C1 segment of cervical spinal cord (tissue), 14 donors: ENCODE measurements at places on chromosomes 3 and 15.

DNA sequence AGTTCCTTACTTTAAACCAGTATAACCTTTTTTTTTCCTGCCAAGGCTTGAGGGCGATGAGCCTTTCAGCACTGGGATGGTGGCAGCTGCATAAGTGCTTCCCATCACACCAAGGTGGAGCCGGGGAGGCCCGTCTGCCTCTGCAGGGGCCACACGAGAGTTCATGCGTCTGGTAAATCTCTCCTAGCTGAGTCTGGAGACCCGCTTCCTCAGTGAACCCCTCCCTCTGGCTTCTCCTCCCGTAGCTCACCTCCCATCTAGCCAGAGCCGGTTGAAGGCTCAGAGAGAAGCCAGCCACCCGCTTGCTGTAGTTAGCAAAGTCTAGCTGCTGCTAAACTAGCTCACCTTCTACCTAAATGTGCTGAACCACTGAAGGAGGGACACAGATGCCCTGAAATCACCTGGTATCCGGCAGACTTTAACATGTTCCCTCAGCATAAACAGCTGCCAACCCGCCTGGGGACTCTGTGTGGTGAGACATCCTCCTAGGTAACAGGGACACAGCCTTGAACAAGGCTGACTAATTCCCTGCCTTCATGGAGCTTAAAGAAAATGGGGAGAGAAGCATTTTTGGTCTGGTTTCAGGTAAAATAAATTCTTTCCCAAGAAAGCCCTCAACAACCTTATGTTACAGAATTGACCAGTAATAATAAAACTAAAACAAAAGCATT is 42.9 kb downstream of the RLBP1 start:
- DNase-seq, result no peak

DNA sequence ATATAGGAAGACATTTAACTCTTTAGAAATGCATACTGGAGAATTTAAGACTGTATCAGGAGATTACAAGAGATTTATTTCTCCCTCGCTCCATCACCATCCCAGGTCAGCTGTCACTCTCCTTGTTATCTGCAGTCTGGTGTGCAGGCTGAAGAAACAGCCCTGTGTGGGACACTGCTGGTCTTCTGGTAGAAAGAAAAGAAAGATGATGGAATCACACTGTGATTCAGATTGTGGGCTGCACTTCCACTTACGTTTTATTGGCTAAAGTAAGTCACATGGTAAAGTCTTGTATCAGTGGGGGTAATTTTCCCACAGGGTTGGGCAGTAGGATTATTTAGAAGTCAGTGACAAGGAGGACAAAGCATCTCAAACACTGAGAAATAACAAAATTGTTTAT is 18.1 kb upstream of the ATP1B3 start:
- no peak for DNase-seq

DNA sequence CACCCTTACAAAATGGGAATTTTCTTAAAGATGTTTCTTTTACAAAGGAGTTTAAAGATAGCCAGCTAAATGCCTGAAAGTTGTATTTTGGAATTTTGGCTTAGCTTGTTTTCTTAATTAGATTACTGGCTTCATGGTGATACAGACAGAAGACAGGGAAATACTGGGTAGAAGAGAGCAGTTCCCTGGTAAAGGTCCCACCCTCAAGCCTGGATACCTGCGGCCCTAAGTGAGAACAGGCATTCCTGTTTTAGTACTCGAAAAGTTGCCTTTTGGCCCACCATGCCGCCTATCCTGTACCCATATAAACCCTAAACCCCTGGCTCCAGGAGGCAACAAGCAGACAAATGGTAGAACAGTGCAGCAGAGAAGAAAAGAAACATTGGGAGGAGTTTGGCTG is 29.4 kb downstream of the SETMAR start:
- no peak for DNase-seq

DNA sequence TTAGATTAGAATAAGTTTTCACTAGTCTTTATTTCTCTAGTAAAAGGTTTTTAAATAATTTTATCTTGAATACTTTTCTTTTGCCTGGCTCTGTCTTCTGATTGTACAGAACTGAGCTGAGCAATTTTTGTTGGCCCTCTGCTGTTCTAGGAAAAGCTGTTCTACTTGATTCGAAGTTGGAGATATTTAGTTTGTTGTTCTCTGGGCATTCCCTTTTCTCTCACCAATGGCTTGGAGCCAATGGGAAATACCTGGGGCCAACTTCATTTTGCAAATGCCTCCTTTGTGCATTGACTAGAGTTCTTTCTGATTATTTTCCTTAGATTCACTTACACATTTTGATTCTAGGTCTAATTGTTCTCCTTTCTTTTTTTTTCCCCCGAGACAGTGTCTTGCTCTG is 16.5 kb downstream of the ABHD5 start:
- no peak for DNase-seq

- DNase-seq, result no peak
Observed at GRCh38 chr3:15616053-15616452, 14.5 kb downstream of the BTD start.

DNA sequence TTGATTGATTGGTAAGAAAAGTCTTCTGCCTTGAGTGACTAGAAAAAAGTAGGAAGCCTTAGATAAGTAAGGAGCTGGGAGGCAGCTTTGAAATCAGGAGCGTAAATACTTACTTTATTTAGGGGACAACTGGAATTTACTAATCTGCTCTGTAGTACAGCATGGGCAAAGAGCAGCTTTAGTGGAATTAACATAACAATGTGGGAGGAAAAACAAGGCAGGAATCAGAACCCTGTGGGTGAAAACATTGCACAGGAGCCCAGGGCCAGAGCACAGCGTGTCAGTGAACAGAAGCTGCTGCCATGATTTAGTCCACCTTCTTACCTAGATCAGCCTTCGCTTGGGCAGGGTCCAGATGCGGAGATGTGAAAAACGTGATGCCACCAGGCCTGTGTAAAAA is 14.6 kb downstream of the FMN1 start:
- DNase-seq, result no peak

- DNase-seq, result no peak
Observed at GRCh38 chr15:40500568-40501330, 30.0 kb downstream of the CHST14 start.

DNA sequence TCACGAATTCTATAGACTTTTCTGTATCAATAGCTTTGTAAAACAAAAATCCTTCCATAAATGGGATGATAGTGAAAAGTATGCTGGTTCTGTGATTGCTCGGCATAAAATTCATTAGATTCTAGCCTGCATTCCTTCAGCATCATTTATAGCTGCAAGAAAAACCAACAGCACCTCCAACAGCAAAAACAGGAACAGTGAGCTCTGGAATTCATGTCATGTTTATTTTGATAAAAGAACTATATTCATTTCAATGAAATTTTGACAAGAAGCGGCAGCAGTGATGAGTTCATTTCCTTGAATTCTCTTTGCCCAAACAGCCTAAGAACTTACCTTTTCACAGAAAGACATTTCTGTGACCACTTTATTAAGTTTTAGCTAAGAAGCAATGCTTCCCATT is 515.2 kb upstream of the CCDC54 start:
- DNase-seq, result no peak

DNA sequence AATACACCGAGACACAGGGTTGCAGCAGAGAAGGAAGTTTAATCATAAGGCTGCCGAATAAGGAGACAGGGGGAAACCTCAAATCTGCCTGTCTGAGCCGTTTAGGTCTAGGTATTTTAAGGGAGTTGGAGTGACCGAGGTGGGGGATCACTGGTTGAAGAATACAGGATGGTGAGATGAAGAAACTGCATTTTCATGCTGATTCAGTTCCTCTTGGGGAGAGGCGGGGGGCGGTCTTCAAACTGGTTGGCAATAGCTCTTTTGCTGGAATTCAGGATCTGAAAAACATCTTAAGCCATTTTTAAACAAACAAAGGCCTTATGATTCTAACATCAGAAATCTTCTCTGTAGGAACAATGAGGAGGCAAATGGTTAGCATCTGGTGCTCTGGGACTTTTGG is 699.5 kb upstream of the CFAP20DC start:
- no peak for DNase-seq

DNA sequence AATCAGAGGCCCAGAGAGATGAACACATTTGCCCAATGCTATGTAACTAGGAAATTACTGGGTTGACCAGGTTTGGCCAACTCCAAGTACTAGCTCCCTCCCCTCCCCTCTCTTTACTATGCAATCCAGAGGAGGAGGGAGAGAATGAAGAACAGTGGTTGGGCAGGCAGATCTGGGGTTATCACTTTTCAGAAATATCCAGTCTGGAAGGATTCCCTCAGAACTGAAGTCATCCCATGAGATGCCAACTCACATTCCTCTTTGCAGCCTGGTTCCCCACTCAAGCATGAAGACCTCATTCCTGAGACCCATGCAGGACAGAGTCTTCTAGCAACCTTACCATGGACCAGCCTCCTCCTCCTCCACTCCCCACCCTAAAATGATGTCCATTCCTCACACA is 201.1 kb downstream of the TLE3 start:
- DNase-seq, result no peak

GRCh38 chr3:169781209-169781855 is 8.1 kb downstream of the MYNN start:
- no peak for DNase-seq
